ENCODE measurements at places on chromosomes 11 and 22.

DNA sequence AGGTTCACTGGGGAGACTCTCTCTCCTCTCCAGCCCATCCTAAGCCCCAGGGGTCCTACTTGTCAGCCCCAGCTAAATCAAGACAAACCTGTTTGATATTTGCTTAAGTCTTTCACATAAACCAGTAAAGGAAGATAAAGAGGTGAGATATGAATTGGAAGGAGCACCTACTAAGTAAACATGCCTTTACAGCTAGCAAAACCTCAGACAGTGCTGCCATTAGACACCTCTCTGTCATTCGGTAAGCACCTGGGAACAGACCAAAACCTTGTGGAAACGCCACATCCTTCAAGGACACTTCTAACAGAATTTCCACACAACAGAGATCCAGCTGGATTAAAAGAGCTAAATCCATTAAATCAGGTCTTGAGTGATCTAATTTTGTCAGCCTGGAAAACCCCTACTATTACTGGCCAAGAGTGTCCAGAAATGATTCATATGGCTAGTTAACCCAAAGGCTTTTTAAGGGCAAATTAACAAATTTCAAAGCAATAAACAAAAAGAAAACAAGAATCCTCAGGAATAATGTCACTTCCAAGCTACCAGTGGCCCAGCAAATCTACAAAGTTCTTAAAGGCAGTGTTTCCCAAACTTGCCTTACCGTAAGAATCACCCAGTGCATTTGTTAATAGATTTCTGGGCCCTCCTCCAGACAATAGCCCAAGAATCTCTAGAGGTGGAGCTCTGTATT lies 2.4 kb downstream of the VPS37C start:
- DNase-seq = no peak

- DNase-seq = no peak
Observed at GRCh38 chr11:11467312-11467711, 114.3 kb upstream of the CSNK2A3 start.

DNA sequence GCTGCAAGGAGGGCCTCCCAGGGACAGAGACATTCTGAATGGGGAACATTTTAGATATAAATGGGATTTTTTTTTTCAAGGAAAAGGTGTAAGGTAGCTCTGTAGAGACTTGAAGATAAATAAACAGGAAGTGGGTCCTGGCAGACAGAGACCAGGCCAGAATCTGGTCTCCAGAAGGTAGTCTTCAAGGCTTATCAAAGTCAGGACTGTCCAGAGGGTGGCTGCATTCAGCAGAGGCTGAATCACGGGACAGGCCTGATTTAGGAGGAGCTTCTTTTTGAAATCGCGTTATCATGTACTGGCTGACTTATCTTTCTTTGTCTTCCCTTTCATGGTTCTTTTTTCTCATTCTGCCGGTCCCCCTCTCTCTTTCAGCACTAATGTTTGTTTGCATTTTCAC lies 542.9 kb downstream of the NTM start:
- DNase-seq = no peak

DNA sequence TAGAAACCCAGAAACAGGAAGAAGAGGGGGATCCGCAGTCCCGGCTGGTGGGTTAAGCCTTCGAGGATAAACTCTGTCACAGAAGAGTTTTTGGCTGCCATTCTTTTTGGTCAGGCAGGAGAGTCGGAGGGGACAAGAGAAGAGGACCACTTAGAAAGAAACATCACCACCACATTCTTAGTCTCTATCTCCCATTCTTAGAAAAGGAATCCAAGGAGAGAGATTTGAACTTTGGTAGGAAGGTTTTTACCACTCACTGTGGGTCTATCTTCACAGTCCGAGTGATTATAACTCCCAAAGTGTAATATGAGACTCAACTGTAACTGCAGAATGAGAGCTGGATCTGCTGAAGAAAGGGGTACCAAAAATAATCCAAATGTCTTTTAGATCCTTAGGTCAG lies at the start of gene OR8B12:
Gene OR8B12 (minus strand): TSS at position 101 of the 400 bp plus-strand sequence. CDS start 0 bp downstream, at position 101.
- DNase-seq = no peak

GRCh38 chr11:76023236-76024068 lies 182.8 kb downstream of the WNT11 start:
- DNase-seq = no peak

- no peak for DNase-seq
Observed at GRCh38 chr22:42203609-42204008, 66.8 kb downstream of the TCF20 start.

GRCh38 chr11:29538339-29539036 lies 478.3 kb downstream of the KCNA4 start:
- DNase-seq = no peak

- no peak for DNase-seq
Observed at GRCh38 chr11:42085736-42086135, 626.3 kb upstream of the LRRC4C start.

DNA sequence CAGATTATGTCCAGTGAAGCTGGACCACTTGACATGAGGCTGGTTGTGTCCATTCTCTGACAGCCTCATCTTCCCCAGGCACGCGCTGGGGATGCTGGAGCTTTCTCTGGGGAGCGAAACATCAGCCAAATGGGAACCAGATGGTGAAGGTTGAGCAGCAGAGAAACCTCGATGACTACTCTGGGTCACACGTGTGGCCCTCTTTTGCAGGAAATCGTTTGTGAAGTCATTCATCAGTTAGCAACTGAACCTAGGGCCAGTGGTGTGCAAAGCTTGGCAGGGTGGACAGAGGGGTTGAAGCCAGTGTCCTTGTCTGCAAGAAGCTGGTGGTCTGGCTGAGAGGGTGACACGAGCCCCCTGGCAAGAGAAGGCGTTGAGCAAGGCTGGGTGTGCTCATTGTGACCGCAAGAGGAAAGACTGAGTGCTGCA lies 109.8 kb downstream of the ZBTB16 start:
- no peak for DNase-seq

- no peak for DNase-seq
Observed at GRCh38 chr11:40030867-40031266, 1428.6 kb downstream of the LRRC4C start.

DNA sequence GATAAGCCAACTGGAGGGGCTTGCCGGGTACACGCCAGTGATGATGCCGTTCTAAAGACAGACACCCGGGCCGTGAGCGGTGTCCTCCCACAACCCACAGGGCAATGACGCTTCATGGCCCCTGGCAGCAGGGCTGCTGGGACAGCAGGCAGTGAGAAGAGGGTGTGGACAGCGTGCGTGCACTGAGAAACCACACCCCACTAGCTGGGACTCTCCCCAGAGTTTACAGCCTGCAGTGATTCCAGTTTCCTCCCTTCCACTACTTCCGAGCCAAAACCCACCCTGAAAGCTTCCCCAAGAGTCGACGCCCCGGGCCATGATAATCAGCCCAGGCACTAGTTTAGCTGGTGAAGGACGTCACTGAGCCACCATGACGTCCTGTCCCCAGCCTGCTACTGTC lies 29.2 kb downstream of the CPT1A start:
- no peak for DNase-seq

DNA sequence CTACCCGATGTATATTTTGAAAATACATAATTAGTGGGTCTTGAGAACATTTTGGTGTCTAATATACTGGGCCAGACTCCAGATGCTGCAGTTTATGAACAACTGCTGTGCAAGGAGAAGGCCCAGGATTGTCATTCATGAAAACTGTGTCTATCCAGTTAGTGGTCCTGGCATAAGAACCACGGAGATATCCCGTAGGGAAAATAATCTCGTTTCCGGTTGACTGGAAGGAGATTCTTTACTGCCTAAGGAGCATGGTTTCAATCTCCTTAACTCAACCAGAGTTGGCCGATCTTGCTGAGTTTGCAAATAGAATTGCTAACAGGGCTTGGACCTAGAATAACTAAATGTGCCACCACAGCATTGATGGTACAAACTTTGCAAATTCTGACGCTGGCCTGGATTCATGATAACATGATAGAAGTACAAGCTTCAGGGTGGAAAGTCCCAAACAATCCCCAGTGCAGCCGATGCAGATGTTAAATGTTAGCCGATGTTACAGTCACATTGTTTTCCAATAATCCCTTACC lies 4.6 kb upstream of the RTCB start:
- DNase-seq = no peak

DNA sequence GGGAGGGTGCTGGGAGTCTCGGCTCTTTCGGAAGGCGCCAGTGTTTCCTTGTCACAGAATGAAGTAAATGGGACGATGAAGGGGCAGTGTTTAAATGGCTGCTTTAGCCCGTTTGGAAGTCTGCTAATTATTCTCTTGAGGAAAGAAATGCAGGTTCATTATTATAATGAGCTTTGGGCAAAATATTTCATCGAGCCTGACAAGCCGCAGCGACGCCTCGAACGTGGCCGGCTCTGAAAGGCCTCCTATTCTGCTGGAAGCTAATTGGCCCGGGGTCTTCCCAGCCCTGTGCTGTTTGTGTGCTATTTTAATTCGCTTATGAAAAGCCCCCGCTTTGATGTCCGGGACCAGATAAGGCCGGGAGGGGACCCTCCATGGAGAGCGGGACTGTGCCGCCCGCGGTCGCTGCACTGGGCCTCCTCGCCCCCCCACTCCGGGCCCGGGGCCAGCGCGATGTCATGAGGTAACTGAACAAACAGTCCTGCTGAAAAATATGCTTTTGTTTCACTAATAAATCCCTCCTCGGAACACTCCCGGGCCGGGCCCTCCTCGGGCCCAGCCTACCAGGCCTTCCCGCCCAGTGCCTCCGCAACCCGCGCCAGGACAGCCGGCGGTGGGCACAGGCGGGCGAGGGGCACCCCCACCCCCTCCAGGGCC lies 78.4 kb downstream of the CDKN1C start:
- no peak for DNase-seq

DNA sequence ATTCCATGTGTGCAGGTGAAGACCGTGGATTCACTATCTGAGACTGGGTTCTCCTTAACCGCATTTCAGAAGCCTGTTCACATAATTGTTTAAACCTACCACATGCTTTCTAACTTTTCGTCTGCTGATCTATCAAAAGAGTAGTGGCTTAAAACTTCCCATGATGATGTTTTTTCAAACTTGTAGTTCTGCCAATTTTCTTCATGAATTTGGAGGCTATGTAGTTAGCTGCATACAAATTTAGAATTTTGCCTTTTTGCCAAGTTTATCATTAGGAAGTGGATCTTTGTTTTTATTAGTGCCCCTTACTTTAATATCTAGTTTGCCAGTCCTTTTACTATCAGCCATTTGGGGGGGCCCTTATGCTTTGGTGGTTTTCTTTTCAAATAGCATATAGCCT lies 57.5 kb upstream of the PITPNB start:
- no peak for DNase-seq

GRCh38 chr11:7904917-7905316 lies 26.2 kb downstream of the OR10A6 start:
- DNase-seq = no peak

GRCh38 chr11:70647188-70648166 lies 249.1 kb downstream of the CTTN start:
- DNase-seq = no peak

DNA sequence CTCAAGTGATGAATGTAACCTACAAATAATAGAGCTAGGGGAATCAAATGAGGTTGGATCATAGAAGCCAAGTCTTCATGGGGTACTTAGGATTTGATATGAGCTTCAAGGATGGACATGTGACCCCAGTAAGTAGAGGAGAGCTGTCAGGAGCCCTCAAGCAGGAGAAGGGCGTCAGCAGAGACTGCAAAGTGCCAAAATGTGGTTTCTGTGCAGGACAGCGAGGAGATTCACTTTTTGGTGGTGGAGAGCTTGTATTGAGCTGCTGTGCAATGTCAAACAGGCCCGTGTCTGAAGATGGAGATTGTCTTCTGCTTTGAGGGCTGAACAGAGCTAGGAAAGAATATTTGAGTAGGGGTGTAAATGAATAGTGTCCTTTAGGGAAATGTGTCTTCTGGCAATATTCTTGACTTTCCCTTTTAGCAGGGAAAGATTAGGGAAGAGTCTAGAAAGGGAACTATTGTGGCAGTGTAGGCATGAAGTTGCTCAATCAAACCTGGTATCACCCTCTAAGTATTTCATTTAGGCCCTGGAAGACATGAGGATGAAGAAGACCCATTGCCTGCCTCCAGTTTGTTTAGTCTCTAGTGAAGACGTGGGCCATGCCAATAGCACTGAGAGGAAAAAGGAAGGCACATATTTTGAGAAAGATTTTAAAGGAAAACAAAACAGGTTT lies 31.2 kb upstream of the SORL1-AS1 start:
- no peak for DNase-seq

DNA sequence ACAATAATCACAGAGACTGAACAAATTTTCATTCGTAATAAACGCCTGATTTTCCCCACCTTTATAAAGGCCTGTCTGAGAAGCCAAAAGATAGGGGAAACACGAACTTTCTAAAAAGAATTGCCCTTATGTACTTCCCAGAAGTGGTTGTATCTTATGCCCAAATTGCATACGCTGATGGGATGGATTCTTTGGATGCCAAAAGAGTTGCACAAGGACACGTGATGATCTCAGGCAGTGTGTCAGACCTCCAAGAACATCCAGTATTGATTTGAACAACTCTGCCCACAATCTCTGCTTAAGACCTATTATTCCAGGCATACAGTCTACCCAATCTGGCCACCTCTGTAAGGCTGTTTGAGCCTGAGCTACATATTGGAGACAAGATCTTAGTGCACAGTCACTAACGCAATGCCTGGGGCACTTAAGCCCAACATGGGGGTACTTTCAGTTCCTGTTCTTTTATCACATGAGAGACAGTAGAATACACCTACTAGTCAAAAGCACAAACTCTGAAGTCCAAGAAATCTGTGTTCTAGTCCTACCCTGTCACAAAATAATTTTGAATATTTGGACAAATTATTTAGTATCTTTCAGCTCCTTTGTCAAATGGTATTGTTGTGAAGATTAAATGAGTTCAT lies 38.9 kb downstream of the OR10A6 start:
- DNase-seq = no peak

DNA sequence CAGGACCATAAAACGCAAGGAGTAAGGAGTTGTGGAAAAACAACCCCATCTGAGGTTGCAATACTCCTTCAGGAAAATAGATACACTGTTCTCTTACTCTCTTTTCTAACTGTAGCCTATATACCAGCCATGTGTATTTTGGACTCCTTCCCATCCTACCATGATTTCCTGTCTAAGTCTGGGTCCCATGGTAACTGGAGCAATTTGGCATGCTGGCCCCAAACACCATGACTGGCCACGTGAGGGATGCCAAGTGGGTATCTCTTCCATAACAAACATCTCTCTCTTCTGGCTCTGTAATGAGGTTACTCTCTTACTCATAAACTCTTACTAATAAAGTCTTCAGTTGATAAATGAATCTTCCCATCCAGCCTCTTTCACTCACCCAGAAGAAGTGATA lies 26.5 kb downstream of the ABTB2 start:
- peak; percentile 72 for DNase-seq

GRCh38 chr11:74683279-74683871 lies 47.9 kb downstream of the CHRDL2 start:
- no peak for DNase-seq
